Testis (tissue), 5 donors: ENCODE measurements at places on chromosomes 6 and 20.
A peak's percentile ranks its signal among the peaks of the same experiment; 100 is the strongest.

- DNase-seq = no peak
These were observed 81.7 kb downstream of the TOX2 start for GRCh38 chr20:43996240-43996930.

DNA sequence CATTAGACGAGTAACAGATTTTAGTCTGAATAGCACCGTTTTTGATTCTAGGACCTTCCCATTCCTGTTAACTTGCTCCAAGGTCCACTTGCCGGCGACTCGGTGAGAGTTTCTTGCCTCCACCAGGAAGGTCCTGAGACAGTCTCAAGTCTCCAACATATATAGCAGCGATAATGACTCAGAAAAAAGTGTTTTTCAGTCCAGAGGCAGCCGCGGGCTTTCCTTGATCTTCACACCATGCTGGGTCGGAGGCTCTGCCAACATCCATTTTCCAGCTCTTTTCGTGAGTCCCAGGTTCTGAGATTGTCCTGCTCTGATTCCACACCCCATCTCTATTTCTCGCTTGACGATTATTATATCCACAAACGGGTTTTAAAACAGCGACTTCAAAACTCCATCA lies 170.5 kb downstream of the GPX5 start:
- DNase-seq = no peak

- DNase-seq = no peak
These were observed 85.4 kb downstream of the SOX4 start for GRCh38 chr6:21678990-21679389.

DNA sequence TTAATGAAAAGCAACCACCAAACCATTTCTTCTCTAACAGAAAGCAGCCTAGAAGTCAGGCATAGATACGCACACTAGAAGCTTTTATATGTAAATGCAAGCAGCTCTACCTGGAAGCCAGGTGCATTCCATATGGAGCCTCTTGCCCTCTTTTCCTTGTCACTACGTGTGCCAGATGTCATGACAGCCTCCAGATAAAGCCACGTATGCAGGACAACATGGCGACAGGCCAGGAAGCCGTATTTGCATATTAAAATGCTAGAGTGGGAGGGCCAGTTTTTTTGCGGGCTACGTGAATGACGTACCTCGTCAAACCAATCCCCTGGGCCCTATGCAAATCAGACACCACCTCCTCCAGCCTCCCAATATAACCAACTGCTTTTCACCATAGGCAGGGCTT lies 308.1 kb upstream of the SPTLC3 start:
- peak; percentile 52 for DNase-seq

GRCh38 chr20:45405571-45406259 lies 2.4 kb upstream of the DBNDD2 start:
- no peak for DNase-seq

- DNase-seq = peak; percentile 70
These were observed 158.4 kb downstream of the GPX5 start for GRCh38 chr6:28683945-28684538.

DNA sequence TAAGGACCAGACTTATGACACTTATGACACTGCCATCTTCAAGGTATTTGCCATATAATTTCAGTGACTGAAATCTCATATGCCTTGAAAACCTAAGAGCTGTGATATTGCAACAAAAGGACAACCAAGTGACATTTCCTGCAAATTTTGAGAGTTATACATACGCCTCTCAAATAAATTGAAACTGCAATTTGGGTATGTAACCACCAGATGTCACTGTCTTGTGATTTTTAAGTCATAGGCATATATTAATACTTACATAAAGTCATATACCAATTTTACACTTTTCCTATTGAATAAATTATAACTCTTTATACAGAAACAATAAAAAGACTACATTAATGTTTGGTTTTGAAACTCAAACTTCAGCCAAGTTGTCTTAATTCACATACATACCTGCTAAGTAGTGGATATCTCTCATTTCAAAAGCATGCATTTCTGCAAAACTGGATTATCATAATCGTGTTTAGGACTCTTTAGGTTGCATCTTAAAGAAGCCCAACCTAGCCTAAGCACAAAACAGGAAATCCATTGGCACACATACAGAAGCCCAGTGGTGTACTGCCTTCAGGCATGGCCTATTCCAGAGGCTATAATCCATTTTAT lies 180.2 kb downstream of the PACRG start:
- no peak for DNase-seq

- no peak for DNase-seq
These were observed 14.7 kb downstream of the GINM1 start for GRCh38 chr6:149580880-149581279.

DNA sequence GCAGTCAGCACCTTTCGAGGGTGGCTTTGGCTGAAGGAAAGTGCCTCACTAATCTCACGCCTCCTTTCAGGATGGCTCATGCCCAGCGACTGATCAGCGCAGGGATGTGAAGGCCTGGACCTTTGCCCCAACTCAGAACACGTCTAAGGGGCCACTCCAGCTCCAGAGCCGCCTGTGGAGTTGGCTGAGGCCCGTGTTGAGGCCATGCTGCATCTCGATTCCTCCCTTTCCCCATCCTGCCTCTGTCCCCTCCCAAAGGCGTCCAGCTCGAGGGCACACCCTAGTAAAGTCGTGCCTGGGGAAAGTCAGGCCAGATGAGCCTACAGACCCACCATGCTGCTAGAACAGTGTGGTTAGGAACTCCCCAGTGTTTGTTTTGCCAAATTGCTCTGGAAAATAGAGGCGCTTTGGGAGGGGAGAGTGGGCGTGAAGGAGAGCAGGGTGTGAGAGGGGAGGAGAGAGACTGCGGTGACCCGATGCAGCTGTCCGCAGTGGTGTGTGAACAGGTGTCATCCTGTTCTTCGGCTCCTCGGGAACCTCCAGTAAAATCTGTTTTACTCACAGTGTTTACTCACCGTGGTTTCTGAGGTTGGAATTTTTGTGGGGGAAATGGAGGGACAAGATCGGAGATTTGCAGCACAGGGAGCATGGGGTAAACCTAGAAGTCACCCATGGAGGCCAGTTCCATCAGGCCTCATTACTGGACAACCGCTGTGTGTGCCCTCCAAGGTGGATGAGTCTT lies 85.0 kb upstream of the PMEPA1 start:
- DNase-seq = no peak

GRCh38 chr20:31906001-31906400 lies 35.6 kb downstream of the TTLL9 start:
- DNase-seq = no peak

GRCh38 chr6:27141529-27142015 lies 105.9 kb upstream of the PRSS16 start:
- no peak for DNase-seq

DNA sequence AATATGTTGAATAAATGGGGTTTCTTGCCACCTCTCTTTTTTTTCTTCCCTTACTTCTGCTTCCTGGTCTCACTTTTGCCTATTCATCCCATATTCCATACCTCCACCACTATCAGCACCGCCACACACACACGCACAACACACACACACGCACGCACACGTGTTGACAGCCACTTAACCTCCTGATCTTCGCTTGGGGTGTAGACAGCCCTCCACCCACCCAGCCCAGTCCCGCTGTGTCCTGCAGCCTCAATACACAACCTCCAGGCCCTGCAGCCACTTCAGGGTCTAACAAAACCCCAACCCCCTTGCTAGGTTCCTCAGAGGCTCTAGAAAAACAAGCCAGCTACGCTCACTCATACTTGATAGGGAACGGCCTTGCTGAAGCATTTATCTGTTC lies 72.3 kb downstream of the LINC00237 start:
- DNase-seq = no peak

- no peak for DNase-seq
These were observed 33.7 kb downstream of the FAM50B start for GRCh38 chr6:3882866-3883265.

DNA sequence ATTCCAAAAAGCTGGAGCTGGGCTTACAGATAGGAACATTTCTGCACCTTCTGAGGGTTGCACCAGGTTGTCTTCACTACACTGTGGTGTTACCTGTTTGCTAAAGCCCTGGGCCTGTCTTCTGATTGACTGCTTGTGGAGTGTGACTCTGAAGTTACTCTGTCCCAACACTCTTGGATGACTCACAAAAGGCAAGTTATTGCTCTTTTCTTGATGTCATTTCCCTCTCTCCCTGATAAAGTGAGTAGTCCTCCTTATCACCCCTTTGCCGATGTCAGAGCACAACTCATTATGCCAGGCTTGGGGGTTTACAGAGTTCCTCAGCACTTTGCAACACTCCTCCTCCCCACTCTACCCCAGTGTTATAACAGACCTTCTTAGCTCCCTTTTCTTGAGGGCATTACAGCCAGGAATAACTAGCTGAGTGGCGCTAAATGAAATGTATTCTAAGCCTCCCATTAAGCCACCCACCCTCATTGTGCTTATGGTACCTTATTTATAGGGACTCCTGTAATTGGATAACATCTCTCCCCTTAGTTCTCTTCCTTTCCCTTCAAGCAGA lies 36.1 kb upstream of the NKX2-4 start:
- no peak for DNase-seq

GRCh38 chr6:75150685-75151412 lies 55.0 kb downstream of the COL12A1 start:
- no peak for DNase-seq

- DNase-seq = no peak
These were observed 461.0 kb downstream of the TBC1D32 start for GRCh38 chr6:120873125-120873865.

GRCh38 chr6:107629548-107630129 lies 139.7 kb downstream of the SOBP start:
- DNase-seq = no peak
